Effector memory CD4-positive, alpha-beta T cell (primary cell): ENCODE measurements at places on chromosomes 3 and 15.

- no peaks in the 10 kb centered on the region for H3K27me3 ChIP-seq
- no peak for DNase-seq
- H3K4me3 ChIP-seq: no peak overlapping the region
These were observed 17.0 kb downstream of the DBR1 start for GRCh38 chr3:138157743-138158142.

DNA sequence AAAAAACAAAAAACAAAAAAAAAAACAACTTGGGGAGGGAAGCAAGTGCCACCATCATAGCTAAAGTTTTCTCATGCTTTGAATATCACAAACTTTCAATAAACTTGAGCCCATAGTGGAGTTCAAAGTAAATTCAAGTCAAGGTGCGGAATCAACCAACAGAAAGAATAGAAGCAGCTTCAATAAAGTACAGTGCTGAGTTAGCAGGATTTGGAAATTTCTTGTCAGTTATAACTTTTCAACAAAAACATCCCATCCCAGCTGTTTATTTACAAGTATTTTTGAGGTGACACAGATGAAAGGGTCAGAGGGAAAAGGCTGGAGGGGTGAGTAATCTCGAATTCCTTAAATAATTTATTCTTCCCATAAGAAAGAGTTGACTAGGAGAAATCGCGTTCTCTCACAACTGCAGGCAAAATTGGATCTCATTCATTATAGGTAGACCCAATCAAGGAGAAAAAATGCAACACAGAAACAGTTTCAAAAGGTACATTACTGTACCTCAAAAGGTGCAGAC lies 477.4 kb upstream of the RASGRP1 start:
- no peaks in the 10 kb centered on the region for H3K27me3 ChIP-seq
- no peak overlapping the region for H3K27ac ChIP-seq
- H3K4me3 ChIP-seq: no peak overlapping the region
- no peaks in the 10 kb centered on the region for H3K36me3 ChIP-seq

DNA sequence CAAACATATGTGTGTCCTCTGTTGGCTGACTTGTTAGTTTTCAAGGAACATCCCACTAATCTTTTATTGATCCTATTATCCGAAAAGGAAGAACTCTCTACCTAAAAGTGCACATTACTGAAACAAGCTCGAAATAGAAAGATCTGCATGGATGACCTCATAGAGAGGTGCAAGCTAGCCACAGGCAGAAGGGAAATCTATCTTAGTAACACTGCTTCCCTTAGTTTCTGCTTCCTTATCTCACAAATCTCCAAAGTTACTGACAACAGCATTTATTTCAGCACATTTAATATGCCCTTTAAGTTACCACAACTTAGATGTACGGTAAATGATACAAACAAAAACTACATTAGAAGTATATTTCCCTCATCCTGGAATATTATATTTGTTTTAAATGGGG lies 285.1 kb upstream of the CCDC54 start:
- no peaks in the 10 kb centered on the region for H3K4me1 ChIP-seq
- H3K27me3 ChIP-seq: no peaks in the 10 kb centered on the region
- H3K36me3 ChIP-seq: no peaks in the 10 kb centered on the region
- H3K27ac ChIP-seq: no peak overlapping the region
- H3K4me3 ChIP-seq: no peak overlapping the region

DNA sequence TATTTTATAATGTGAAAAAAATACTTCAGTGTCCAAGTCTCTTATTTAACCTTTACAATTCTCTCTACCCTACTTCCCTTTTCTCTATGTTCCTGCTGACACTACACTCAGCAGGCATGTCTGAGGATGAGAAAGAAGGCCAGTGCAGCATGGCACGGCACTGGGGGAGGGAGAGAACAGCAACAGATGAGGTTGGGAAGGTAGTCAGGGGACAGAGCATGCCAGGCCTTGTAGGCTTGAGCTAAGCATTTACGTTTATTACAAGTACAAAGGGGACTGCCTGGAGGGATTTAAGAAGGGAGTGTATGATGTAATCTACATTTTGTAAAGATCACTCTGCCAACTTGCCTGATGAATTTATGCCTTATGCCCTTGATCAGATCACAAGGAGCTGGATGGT lies 117.3 kb upstream of the WNT5A start:
- H3K27ac ChIP-seq: no peak overlapping the region
- H3K4me3 ChIP-seq: no peak overlapping the region
- DNase-seq: no peak

GRCh38 chr3:22922317-22922716 lies 280.8 kb upstream of the UBE2E2 start:
- H3K36me3 ChIP-seq: no peaks in the 10 kb centered on the region
- DNase-seq: no peak
- H3K4me1 ChIP-seq: no peaks in the 10 kb centered on the region
- H3K4me3 ChIP-seq: no peak overlapping the region

DNA sequence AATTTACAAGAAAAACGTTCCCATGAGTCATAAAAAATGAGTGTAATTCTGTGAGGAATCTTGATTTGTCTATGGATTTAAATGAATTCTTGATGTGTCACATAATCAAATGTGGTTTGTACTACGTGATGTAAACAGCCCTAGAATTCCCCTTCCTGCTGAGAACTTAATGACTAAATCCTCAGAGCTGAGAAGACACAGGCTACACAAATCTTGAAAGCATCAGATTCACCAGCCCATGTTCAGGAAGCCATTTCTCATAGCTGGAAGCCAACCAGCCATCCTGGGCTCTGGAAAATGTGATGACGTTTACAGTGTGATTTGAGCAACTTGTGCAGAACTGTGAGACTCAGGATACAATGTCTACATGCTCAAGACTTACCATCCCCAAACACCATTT lies 193.7 kb upstream of the MME start:
- H3K4me3 ChIP-seq: no peak overlapping the region
- DNase-seq: no peak
- no peaks in the 10 kb centered on the region for H3K4me1 ChIP-seq
- no peaks in the 10 kb centered on the region for H3K27me3 ChIP-seq
- H3K36me3 ChIP-seq: no peaks in the 10 kb centered on the region
- no peak overlapping the region for H3K27ac ChIP-seq

DNA sequence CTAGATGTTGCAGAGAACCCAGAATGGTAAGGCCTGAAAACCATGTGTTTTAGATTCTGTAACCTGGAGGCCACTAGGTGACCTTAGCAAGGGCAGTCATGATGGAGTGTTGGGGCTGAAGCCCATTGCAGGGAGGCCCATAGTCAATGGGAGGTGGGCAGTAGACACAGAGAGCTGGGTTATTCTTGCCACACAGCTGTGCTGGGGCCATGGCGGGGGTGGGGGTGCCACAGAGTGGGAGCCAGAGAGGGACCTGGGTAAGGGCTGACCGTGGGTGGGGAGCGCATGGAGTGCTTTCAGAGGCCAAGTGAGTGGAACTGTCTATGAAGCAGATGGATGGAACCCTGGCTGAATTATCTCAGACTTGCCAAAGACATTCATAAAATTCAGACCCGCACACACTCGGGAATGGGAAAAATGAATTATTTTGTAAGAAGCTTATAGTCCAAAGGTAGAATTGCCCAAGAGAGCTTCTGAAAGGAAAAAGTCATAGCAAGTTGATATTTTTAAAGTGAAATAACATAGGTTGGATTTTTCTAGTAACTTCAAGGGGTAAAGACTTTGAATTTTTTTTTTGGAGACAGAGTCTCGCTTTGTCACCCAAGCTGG lies 53.9 kb downstream of the SMAD3 start:
- peaks cover 83% of the 10 kb centered on the region for H3K4me1 ChIP-seq
- no peak for DNase-seq
- no peaks in the 10 kb centered on the region for H3K36me3 ChIP-seq
- H3K27ac ChIP-seq: peak overlapping the region; percentile 93
- H3K4me3 ChIP-seq: no peak overlapping the region

- no peaks in the 10 kb centered on the region for H3K27me3 ChIP-seq
- no peaks in the 10 kb centered on the region for H3K36me3 ChIP-seq
- H3K4me1 ChIP-seq: no peaks in the 10 kb centered on the region
- no peak overlapping the region for H3K4me3 ChIP-seq
- no peak for DNase-seq
- no peak overlapping the region for H3K27ac ChIP-seq
These were observed 147.3 kb upstream of the UBE2E2 start for GRCh38 chr3:23055733-23056376.

- H3K27ac ChIP-seq: no peak overlapping the region
- no peaks in the 10 kb centered on the region for H3K27me3 ChIP-seq
- no peaks in the 10 kb centered on the region for H3K4me1 ChIP-seq
- DNase-seq: no peak
- no peak overlapping the region for H3K4me3 ChIP-seq
These were observed 41.7 kb upstream of the B3GNT5 start for GRCh38 chr3:183211352-183211751.

- H3K27me3 ChIP-seq: no peaks in the 10 kb centered on the region
- H3K4me3 ChIP-seq: no peak overlapping the region
- DNase-seq: no peak
- H3K27ac ChIP-seq: no peak overlapping the region
- H3K4me1 ChIP-seq: no peaks in the 10 kb centered on the region
These were observed 15.9 kb downstream of the ARHGAP31 start for GRCh38 chr3:119310071-119310470.

DNA sequence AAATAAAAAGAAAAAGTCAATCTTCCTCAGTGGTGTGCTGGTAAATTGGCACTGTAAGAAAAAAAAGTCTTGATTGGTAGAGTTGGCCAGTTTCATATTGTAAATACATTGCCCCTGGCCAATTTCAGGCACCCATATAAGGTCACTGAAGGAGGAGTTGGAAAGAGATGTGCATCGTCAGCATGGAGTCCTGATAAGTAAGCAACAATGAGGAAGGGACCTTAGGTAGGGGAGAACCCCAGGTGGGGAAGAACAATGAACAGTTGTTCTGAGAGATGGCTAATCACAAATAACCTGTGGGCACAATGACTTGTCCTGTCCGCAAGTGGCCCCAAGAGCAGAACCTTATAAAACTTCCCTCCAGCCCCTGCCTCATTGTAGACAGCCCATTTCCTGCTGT lies 8.6 kb upstream of the CYP8B1 start:
- no peaks in the 10 kb centered on the region for H3K36me3 ChIP-seq
- peaks cover 11% of the 10 kb centered on the region for H3K4me1 ChIP-seq
- no peak overlapping the region for H3K4me3 ChIP-seq

DNA sequence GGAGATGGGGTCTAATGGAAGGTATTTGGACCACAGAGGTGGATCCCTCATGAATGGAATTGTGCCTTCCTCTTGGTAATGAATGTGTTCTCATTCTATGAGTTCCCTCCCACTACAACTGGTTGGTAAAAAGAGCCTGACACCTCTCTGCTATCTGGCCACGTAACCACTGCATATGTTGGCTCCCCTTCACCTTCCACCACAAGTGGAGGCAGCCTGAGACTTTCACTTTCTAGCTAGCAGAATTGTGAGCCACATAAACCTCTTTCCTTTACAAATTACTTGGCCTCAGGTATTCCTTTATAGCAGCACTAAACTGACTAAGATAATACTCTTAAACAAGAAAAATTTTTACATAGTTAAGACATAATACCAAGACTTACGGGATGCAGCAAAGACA lies 155.3 kb downstream of the NR1I2 start:
- H3K27me3 ChIP-seq: no peaks in the 10 kb centered on the region
- H3K36me3 ChIP-seq: no peaks in the 10 kb centered on the region
- H3K4me3 ChIP-seq: no peak overlapping the region
- no peaks in the 10 kb centered on the region for H3K4me1 ChIP-seq
- no peak overlapping the region for H3K27ac ChIP-seq

GRCh38 chr3:85258819-85259218 lies 300.0 kb downstream of the CADM2 start:
- no peak overlapping the region for H3K27ac ChIP-seq
- H3K4me3 ChIP-seq: no peak overlapping the region
- DNase-seq: no peak
- H3K36me3 ChIP-seq: no peaks in the 10 kb centered on the region
- no peaks in the 10 kb centered on the region for H3K4me1 ChIP-seq

DNA sequence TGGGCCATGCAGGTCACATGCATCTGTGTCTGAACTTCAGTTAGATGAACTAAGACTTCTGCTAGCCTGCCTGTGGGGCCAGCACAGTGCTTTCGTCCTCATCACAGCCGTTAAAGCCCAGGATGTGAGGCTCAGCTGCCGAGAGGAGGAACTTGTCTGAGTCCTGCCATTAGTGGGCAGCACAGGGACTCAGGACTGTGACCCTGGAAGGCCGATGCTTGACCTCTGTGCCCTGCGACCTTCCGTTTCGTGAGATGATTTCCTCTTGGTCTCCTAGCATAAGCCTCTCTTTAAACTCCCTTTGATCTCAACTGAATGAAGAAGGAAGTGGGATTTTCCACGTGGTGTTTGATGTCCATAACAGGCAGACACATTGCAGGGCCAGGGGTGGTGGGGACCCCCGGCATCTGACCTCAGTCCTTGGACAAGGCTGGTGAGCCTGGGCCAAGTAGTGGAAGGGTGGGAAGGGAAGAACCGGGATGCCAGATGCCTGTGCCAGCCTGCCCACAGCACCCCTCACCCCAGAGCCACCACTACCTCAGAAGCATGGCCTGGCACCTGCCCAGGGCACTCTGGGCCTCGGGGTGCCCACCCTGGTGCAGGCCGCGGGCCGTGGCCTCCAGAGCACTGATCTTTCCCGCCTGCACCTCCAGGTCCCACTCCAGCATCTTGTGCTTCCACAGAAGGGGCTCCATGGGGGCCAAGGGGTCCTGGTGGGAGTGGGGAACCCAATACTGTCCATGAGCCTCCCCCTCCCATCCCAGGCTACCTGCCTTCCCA lies 21.6 kb downstream of the PLA2G4B start:
- no peaks in the 10 kb centered on the region for H3K36me3 ChIP-seq
- no peak for DNase-seq
- H3K27me3 ChIP-seq: peaks cover 2% of the 10 kb centered on the region

- no peak for DNase-seq
- H3K4me1 ChIP-seq: peaks cover 6% of the 10 kb centered on the region
- H3K4me3 ChIP-seq: no peak overlapping the region
- H3K27me3 ChIP-seq: peaks cover 2% of the 10 kb centered on the region
- no peaks in the 10 kb centered on the region for H3K36me3 ChIP-seq
These were observed 3.8 kb downstream of the RASGRF1 start for GRCh38 chr15:79086814-79087213.

- no peak for DNase-seq
- no peaks in the 10 kb centered on the region for H3K27me3 ChIP-seq
- no peaks in the 10 kb centered on the region for H3K36me3 ChIP-seq
- no peak overlapping the region for H3K4me3 ChIP-seq
- no peaks in the 10 kb centered on the region for H3K4me1 ChIP-seq
These were observed 14.3 kb downstream of the ZBTB47 start for GRCh38 chr3:42667523-42668412.

- H3K4me1 ChIP-seq: no peaks in the 10 kb centered on the region
- no peak for DNase-seq
- no peak overlapping the region for H3K4me3 ChIP-seq
- H3K27ac ChIP-seq: no peak overlapping the region
- H3K27me3 ChIP-seq: no peaks in the 10 kb centered on the region
These were observed 22.1 kb downstream of the CHDH start for GRCh38 chr3:53823956-53824657.
